ENCODE measurements at places on chromosomes 7 and 10. TPM values are rescaled to one million over a fixed set of nuclear protein-coding genes. Genes with fewer than 3 reads are reported as not detected.
A peak's percentile ranks its signal among the peaks of the same experiment; 100 is the strongest.

CADPS2 gene
- total RNA-seq = 38.7 TPM

ANKRD61 gene
- 1.3 TPM for total RNA-seq

GRCh38 chr7:11604505-11604904 lies 227.5 kb downstream of the THSD7A start:
- no peak for DNase-seq
- no peak overlapping the region for H3K4me3 ChIP-seq
- no peaks in the 10 kb centered on the region for H3K36me3 ChIP-seq
- H3K27ac ChIP-seq = no peak overlapping the region
- peaks cover 1% of the 10 kb centered on the region for H3K4me1 ChIP-seq

DNA sequence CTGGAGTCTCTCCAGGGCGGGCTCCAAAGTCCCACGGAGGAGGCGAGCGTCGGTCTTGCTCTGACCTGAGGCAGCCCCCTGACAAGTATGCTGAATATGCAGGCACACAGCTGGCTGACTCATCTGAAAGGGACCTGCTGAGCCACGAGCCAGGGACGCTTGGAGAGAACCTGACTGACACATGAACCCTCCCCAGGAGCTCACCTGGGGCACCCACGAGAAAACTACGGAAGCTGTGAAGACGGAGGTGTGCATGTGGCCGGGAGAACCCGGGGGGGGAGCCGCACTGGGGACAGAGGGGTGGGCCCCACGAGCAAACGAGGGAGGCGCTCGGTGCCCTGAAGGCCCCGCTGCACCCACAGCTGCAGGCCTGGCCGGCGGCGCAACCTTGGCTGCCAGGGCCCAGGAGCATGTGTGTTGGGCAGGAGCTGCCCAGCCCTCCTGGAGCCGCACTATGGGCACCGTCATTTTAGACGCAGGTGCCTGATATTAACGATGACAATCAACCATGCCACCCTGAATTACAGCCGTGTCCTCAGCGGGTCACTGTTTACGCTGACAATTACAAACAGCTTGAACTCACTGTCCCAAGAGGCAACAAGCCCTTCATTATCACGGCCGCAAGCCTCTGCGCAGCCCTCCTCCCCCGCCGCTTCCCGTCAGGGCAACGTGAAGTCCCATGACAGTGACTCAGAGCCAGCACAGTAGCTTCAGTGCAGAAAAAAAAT lies 64.7 kb downstream of the DIP2C start:
- H3K27ac ChIP-seq = peak overlapping the region; percentile 77
- peaks cover 14% of the 10 kb centered on the region for H3K4me1 ChIP-seq
- no peaks in the 10 kb centered on the region for H3K36me3 ChIP-seq
- peak; percentile 74 for DNase-seq

DNA sequence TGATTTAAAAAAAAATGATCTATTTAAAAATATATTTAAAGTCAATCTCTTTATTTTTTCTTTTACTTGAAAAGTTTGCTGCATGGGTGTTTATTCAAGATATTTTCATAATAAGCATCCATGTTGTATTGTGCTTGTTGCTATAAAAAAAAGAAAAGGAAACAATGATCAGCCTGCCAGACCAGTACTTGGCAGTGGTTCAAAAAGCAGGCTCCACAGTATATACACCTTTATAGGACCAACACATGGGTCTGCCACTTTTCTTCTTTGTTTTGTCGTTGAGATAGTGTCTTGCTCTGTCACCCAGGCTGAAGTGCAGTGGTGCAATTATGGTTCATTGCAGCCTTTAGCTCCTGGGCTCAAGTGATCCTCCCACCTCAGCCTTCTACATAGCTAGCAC lies 228.0 kb downstream of the TWIST1 start:
- H3K4me1 ChIP-seq = no peaks in the 10 kb centered on the region
- H3K36me3 ChIP-seq = no peaks in the 10 kb centered on the region
- H3K27ac ChIP-seq = no peak overlapping the region

- DNase-seq = no peak
- no peak overlapping the region for H3K27ac ChIP-seq
- H3K4me1 ChIP-seq = no peaks in the 10 kb centered on the region
- H3K36me3 ChIP-seq = no peaks in the 10 kb centered on the region
- H3K27me3 ChIP-seq = peaks cover 5% of the 10 kb centered on the region
These were observed 62.5 kb upstream of the LEP start for GRCh38 chr7:128178611-128179010.

GRCh38 chr7:132956556-132956955 lies 125.3 kb downstream of the CHCHD3 start:
- H3K4me3 ChIP-seq = no peak overlapping the region
- H3K27ac ChIP-seq = no peak overlapping the region
- DNase-seq = no peak
- no peaks in the 10 kb centered on the region for H3K4me1 ChIP-seq
- H3K36me3 ChIP-seq = no peaks in the 10 kb centered on the region

LRIT1 gene
- not detected for total RNA-seq
